GM12864 (cell line): ENCODE measurements at places on chromosomes 11 and 22.

DNA sequence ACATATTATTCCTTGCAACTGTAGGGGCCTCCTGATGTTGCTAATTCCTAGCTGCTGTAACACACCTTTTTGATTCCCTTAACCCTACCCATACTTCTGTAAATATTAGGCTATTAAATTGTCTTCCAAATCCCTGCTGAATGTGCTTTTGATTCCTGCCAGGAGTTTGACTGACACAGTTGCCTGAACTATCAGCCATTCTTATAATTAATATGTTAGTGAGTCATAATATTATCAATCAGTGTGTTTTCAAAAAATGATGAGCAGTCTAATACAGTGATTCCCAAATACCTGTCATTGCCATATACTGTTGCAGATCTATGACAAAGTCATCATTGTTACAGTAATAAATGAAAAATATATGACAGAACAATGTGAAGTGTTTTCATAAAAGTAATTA lies 15.9 kb upstream of the FANCF start:
- DNase-seq, result no peak

DNA sequence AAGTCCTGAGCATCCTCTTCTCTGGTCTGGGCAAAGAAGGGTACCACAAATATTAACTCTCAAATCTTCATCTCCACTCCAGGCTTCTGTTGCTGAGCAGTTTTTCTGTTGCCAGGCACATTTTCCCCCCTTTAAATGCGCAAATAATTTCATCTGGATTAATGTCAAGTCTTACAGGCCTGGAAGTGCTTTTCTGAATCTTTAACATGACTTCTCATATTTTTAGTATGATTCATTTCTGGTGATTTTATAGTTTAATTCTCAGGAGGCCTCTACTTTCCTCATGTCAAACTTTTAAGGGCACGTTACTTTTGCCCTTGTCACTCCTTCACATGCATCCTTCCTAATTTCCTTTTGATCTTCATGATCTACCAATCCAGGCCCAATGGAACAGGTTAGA lies 510.2 kb downstream of the METTL15 start:
- DNase-seq, result no peak

GRCh38 chr11:90288212-90288821 lies 65.5 kb upstream of the CHORDC1 start:
- DNase-seq, result no peak

- DNase-seq, result no peak
These were observed 2.9 kb upstream of the FBLN1 start for GRCh38 chr22:45499746-45500145.

GRCh38 chr11:88418508-88418907 lies 81.0 kb upstream of the CTSC start:
- no peak for DNase-seq

DNA sequence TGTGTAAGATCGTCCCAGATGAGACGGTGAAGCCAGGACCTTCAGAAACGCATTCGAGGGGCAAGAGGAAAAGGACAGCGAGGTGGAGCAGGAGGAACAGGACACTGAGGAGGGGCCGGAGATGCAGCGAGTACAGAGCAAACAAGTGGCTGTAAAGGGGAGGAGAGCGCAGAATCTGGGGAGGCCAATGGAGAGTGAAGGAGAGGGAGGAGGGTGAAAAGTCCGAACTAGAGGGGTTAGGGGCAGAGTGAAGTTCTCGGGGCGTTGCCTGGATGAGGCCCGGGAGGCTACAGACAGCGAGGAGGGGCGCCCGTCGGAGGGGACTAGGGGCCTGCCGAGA lies 8.8 kb upstream of the PPIL2 start:
- no peak for DNase-seq

GRCh38 chr11:91860661-91861060 lies 364.0 kb upstream of the FAT3 start:
- DNase-seq, result no peak

DNA sequence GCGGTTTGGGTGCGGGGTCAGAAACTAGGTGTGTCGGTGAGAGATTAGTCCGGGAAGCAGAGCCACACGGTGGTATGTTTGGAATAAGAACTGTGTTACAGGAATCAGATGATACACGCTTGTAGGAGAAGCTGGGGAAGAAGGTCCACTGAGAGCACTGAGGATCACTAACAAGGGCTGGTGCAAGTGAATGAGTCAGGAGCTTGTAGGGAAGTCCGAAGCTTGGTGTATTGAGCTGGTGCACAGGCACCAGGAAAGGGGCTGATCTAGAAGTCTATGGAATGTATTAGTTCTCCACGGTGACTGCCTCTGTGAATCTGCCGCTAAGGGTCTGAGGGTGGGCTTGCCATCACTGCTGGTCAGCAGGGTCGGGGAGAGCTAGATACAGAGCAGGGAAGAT lies 18.8 kb upstream of the GRK3 start:
- DNase-seq, result no peak

DNA sequence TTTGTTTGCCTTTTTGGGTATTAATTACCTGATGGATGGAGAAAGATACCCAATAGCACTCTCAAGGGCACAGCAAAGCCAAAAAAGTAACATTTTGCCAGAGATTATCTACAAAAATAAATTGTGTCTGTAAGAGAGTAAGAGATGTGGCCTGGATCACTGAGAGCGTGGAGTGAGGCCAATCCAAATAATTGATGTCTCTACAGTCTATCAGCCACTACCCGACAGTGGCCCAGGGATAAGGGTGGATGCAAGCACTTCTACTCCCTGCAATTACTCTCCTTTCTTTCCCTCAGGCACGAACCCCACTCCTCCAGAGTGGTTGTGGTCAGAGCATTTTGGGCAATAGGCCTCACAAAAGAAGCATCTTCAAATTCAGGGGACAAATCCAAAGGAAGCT lies 92.3 kb upstream of the ZC3H12C start:
- DNase-seq, result no peak

GRCh38 chr11:104091281-104092096 lies 55.0 kb downstream of the DDI1 start:
- DNase-seq, result no peak
